ENCODE measurements at places on chromosomes 7 and 10. TPM values are rescaled to one million over a fixed set of nuclear protein-coding genes. Genes with fewer than 3 reads are reported as not detected.

GRCh38 chr10:32207544-32207943 lies 139.4 kb downstream of the EPC1 start:
- peak; percentile 24 for DNase-seq

DNA sequence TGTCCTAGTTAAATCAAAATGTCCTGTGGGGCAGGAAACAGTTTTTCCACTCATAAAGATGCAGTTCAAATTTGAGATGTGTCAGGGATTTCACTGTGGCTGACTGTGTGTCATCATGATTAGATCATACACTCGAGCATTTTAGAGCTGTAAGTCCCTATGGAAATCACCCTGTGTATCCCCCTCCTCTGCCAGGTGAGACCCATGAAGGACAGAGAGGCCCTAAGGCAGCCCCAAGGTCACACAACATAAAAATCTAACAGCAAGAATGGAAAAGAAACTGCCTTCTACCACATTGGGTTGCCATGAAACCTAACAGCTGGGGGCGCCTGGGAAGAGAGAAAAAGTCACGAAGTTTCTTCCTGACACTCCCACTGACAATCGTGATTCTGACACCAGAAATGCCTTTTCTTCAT lies 135.8 kb downstream of the KCNMA1 start:
- no peak for DNase-seq

- DNase-seq = no peak
Measured at GRCh38 chr7:151725844-151726651, 150.9 kb downstream of the PRKAG2 start.

GRCh38 chr10:34905200-34905927 lies 90.3 kb upstream of the PARD3 start:
- DNase-seq = no peak

GRCh38 chr10:15518250-15518649 lies 147.2 kb upstream of the FAM171A1 start:
- DNase-seq = peak; percentile 34

DNA sequence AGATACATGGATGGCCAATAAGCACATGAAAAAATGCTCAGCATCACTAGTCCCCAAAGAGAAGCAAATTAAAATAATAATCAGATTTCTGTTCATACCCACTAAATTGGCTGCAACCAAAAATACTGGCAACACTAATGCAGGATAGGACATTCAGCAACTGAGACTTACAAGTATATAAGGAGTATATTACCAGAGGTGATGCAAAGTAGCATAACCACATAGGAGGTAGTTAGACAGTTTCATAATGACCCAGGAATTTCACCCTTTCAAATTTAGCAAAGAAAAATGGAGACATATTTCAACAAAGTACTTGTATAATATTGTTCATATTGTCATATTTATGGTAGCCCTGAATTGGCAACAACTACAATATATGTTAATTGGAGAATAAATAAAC lies 727.8 kb downstream of the GRID1 start:
- DNase-seq = no peak

- no peak for DNase-seq
Measured at GRCh38 chr10:35460852-35461460, 124.6 kb downstream of the CCNY start.

- no peak for DNase-seq
Measured at GRCh38 chr7:155371884-155372781, 74.5 kb downstream of the INSIG1 start.

- DNase-seq = no peak
Measured at GRCh38 chr10:97179731-97180362, 5.9 kb downstream of the SLIT1 start.

- no peak for DNase-seq
Measured at GRCh38 chr10:26977635-26978034, 116.9 kb upstream of the ABI1 start.

DNA sequence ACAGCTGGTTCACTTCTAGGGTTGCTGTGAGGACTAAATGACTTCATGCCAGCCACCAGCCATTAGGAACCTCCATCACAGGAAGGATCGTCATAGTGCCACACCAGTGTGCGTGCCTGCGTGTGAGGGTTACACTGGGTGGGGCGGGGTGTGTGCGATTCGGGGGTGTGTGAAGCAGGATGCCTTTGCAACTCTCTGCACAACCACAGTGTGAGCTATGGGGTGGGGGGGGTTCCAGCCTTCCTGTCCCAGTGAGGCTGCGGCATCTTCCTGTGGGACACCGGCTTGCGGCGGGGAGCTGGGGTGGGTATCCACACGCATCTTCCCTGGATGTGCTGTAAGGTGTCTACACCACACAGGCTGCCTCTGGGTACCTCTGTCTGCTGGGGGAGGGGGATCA lies 6.9 kb upstream of the ELFN1 start:
- DNase-seq = no peak

GRCh38 chr7:69430384-69431021 lies 167.8 kb upstream of the AUTS2 start:
- no peak for DNase-seq

GRCh38 chr7:104299323-104299722 lies 29.1 kb upstream of the LHFPL3 start:
- DNase-seq = no peak

GRCh38 chr7:100573691-100574361 lies at the start of gene SAP25:
SAP25 (minus strand) TSS chr7:100573900; CDS start chr7:100573742, 158 bp downstream.
- no peak for DNase-seq

DNA sequence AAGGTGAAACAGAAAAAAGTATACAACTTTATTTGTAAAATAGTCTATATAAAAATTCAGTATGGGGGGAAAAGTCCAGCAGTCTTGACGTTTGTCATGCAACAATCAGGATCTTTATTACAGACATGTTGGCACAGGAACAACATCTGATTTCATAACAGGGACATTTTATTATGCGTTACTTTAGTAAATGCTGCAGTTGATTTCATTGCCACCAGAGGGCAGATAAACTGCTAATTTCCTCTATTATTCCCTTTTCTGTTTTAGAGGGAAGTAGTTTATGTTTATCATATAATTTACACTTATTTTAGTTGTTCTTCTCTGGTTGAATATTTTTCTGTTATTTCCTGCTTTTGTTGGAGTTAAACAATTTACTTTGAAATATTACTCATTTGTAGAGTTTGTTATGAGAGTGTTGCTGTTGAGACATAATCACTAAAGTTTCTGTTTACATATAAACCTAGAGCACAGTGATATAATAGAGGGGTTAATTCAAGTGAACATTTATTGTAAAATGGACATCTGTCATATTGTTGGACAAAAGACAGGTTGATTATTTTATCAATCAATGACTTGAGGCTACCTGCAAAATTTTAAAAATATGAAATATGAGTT lies 3.3 kb downstream of the PLXDC2 start:
- DNase-seq = peak; percentile 45

- peak; percentile 98 for DNase-seq
Measured at GRCh38 chr10:79149662-79150443, 81.1 kb downstream of the ZMIZ1 start.

CCT6A gene
- total RNA-seq = 312 TPM

PTF1A gene
- total RNA-seq = not detected

GLRX3 gene
- 282 TPM for total RNA-seq

CCDC3 gene
- 21.3 TPM for total RNA-seq

All from SJSA1 (cell line).